SJSA1 (cell line): ENCODE measurements at places on chromosomes 1 and 21. TPM values are rescaled to one million over a fixed set of nuclear protein-coding genes. Genes with fewer than 3 reads are reported as not detected.
A peak's percentile ranks its signal among the peaks of the same experiment; 100 is the strongest.

DNA sequence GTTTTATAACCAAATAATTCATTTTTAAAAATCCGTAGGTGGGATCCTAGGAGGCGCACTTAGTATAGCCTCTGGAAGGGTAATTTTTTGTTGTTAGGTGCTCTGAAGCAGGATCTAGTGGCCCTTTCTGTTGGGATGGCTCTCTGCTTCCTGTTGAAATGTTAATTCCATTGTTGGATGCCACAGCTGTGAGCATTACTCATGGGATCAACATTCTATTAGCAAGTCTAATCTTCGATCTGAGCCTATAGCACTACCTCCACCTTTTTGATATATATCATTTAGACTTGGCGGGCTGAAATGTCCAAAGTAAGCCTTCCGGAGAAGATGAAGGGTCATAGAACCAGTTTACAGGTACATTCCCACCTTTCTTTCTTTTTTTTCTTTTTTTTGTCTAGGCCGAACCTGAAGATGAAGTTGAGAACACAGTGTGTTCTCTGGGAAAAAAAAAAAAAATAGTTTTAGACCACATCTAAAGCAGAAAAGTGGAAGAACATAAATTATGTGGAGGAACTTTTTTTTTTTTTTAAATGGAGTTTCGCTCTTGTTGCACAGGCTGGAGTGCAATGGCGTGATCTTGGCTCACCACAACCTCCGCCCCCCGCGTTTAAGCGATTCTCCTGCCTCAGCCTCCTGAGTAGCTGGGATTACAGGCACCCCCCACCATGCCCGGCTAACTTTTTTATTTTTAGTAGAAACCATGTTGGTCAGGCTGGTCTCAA lies 1.4 kb downstream of the CXADR start:
- no peak for DNase-seq

DNA sequence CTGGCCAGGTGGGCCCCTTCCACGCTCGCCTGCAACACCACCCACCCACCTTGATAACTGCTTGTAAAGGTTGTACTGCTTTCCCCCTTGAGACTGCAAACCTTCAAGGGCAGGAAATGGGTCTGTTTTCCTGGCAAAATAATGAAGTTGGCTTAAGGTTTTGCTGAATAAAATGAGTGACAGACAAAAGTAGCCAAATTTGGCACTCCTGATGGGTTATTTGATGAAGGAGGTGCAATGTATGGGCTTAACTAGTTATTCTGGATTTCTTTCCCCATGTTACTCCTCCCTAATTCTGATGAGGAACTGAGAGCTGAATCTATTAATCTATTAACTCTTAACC lies 14.6 kb upstream of the HLCS start:
- DNase-seq, result no peak

DNA sequence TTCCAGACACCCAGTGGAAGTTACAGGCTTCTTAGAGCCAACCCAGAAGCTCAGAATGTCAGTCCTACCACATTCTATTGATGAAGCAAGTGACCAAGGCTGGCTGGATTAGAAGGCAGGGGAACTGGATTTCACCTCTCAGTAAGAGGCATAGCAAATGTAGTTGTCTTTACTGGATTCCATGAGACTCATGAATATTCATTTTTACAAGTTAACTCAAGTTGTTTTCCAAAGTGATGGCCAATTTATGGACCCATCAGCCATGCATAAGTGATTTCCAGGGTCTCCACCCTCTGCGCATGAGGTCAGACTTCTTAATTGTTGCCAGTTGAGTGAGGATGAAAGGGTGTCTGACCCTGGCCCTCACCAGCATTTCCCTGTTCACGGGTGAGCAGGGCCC lies 426.8 kb upstream of the VAMP3 start:
- DNase-seq, result no peak

- DNase-seq, result no peak
These were observed 41.6 kb downstream of the ATP6V1G3 start for GRCh38 chr1:198498881-198499280.

DNA sequence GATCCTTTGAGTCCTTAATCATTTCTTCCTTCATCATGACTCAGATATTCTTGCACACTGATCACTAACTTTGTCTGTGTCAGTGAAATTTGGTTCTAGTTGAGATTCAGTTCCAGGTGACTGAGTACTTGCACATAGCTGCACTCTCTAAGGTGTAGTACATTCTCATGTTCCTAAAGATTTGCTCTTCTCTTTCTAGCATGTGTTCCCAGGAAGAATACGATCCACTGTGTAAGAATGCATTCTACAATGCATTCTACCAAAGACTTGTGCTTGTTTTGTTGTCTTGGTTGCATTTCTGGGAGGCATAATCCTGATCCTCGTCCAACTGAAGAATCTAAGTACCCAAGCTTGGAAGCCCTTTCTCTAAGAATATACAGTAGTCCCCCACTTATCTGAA lies 104.3 kb upstream of the CDC42BPA start:
- DNase-seq, result no peak

- DNase-seq, result no peak
These were observed 13.1 kb downstream of the ICMT start for GRCh38 chr1:6222636-6223035.

DNA sequence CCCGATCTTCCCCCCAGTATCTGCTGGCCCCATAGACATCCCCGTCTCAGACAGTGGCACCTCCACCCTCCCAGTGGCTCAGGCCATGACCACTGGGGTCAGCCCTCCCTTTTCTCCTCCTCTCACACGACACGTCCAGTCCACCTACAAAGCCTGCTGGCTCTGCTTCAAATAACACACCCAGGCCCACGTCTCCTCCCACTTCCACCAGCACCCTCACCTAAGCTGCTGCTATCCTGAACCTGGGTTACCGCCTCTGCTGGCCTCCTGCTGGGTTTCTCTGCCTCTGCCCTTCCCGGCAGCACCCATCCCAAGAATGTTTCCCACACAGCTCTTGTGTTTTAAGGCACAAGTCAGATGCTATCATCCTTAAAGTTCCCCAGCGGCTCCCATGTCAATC lies 26.0 kb downstream of the MX2 start:
- DNase-seq, result no peak

DNA sequence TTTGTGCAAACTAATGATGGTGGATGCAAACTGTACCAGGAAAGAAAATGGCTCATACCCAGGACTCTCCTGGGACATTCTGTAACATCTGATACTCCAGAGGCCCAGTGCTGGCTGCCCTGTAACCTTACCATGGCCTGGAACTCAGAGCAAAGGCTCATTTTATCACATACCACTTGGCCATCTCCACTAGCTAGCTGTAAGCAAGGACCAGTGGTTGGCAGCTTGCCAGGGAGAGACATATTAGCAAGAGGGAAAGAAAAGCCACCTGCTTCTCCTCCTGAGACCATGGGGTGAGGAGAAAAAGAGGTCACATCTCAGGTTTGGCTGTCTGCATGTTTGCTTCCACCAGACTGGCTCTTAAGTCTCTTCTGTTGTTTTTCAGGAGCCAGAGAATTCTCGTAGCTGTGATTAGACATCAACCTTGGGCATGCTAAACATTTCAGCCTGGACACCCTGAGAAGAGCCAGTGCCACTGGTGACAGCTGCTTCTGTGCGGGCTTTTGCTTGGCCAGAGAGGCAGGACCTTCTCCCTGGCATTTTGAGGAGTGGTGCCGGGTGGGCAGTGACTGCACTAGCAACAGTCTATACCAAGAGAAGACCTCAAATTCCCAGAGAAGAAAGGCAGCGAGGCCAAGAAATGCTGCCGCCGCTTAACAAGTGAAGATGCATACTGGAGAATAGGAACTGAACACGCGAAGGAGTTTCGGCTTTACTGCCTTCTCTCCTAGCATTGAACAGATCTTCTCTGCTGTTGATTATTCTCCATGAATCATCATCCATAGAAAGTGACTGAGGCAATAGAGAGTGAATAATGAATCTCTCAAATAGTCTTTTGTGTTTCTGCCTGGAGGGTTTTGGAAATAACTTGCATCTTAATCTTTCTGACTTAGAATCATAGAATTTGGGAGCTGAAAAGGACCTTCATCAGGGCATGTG lies 6.7 kb upstream of the INKA2 start:
- no peak for DNase-seq

GRCh38 chr1:179831225-179831624 lies 46.4 kb downstream of the TOR1AIP2 start:
- no peak for DNase-seq

DNA sequence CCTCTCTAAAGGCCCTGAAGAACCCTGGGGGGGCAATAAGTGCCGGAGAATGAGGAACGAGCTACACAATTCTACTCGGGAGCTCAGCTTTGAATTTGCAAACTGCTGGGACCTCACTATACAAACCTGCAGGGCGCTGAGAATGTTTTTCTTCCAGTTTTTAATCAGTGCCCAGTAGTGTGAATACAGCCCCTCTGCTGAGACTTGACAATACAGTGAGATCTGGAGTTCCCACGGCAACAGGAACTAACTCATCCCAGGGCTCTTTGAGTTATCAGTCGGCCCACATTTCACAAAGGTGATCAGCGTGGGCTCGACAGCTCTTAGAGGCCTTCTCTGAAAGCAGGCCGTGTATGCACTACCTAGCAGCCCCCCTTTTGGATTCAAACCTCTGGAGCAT lies 41.7 kb downstream of the TMEM53 start:
- DNase-seq, result peak; percentile 50

DNA sequence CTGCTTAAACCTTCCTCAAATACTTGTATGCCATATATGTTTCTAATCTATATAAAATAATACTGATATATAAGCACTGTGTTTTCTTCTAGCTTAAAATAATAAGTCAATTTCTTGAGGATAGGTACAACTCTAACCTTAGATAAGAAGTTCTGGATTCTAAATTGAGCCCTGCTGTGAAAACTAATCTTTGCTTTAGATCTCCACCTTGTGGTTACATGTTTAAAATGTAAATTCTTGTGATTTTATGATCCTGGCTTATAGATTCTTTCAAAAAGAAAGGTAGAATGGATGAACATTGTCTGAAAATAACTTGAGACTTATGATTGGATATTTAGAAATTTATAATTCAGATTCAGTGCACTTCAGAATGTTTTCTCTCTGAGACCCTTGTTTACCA lies 38.9 kb upstream of the HMCN1 start:
- DNase-seq, result no peak

DNA sequence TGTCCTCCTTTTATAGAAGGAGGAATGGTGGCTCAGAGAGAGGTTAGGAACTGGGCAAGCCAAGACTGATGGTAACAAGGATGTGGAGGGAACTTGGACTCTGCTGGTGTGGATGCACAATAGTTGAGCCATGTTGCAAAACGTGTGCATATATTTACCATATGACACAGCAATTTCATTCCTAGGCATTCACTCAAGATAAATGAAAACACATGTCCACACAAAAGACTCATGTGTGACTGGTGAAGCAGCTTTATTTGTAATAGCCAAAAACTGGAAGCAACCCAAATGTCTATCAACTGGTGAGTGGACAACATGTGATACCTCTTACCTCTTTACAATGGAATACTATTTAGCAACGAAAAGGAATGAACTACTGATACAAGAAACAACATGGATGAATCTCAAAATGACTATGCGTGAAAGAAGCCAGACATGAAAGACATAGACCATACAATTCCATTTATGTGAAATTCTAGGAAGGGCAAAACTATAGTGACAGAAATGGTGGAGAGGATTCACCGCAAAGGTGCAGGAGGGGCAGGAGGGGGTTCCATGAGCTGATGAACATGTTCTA lies 36.2 kb downstream of the CAMK2N1 start:
- DNase-seq, result no peak

- DNase-seq, result no peak
These were observed 35.9 kb upstream of the CCDC27 start for GRCh38 chr1:3716351-3716750.

DNA sequence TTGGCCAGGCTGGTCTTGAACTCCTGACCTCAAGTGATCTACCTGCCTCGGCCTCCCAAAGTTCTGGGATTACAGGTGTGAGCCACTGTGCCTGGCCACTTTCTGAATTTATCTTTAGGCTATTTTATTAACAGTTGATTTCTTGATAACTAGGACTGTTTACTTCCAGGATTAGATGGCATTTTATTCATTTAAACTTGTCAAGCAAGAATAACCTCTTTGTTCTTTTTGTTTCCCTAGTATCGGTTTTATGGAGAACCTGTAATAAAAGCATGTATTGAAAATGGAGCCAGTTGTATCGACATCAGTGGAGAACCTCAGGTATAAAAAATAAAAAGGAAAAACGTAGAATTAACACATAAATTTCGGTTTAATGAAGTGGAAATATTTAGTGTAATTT lies 11.5 kb downstream of the SCCPDH start:
- no peak for DNase-seq

- no peak for DNase-seq
These were observed 88.6 kb downstream of the ZSWIM5 start for GRCh38 chr1:45117766-45118165.

- DNase-seq, result no peak
These were observed 182.6 kb upstream of the LYPLAL1 start for GRCh38 chr1:218991089-218991488.

DNA sequence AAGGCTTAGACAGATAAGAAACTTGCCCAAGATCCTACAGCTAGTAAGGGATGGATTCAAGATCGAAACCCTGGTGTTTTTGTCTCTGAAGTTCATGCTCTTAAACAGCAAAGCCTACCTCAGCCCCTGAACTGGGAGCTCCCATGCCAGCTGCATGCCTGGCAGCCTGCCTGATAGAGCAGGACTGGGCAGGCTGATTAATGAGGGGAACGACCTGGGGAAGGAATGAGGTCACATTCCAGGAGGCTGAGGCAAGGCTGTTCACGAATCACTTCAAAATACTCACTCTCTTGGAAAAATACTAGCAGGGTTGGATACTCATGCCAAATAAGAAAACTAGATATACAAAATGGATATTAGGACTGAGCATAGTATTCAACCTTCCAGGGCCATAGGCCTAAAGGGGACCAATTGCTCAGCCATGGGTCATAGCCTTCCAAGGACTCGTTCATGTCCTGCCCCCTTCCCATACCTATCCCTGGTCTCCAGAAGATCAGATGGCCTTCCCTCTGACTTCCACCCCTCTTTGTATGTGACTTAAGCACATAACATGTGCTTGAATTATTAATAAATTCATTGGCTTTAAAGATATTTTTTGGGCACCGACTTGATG lies 15.6 kb upstream of the TACSTD2 start:
- peak; percentile 58 for DNase-seq

GRCh38 chr1:67850151-67850551 lies 16.9 kb upstream of the GNG12 start:
- DNase-seq, result peak; percentile 74

- peak; percentile 57 for DNase-seq
These were observed 46.7 kb upstream of the PCBP3 start for GRCh38 chr21:45596704-45597318.

Gene GALE
- total RNA-seq, result 31.5 and 55.4 TPM in 2 replicates

Gene EXTL1
- total RNA-seq, result 0.08 TPM in 1 of 2 replicates, not detected in the other

Gene NTMT2
- total RNA-seq, result not detected in 2 replicates

Gene ADGRB2
- 15.4 and 15.8 TPM in 2 replicates for total RNA-seq

Gene CD101
- total RNA-seq, result 0.05 and 0.50 TPM in 2 replicates

Gene PGLYRP3
- total RNA-seq, result not detected in 2 replicates

Gene AMY1A
- total RNA-seq, result not detected in 2 replicates

Gene BGLAP
- total RNA-seq, result not detected in 2 replicates

Gene FCRL4
- total RNA-seq, result not detected in 2 replicates

Gene TFF2
- total RNA-seq, result not detected in 2 replicates

Gene SLC22A15
- 0.94 and 4.7 TPM in 2 replicates for total RNA-seq

Gene CCDC27
- not detected in 2 replicates for total RNA-seq

Gene FHL3
- 26.3 and 42.0 TPM in 2 replicates for total RNA-seq

Gene TMEM200B
- total RNA-seq, result 0.39 TPM in 1 of 2 replicates, not detected in the other

Gene NECTIN4
- 0.21 TPM in 1 of 2 replicates, not detected in the other for total RNA-seq

Gene FAM72C
- 3.7 and 6.1 TPM in 2 replicates for total RNA-seq
